ENCODE measurements at places on chromosomes 7 and 10.

DNA sequence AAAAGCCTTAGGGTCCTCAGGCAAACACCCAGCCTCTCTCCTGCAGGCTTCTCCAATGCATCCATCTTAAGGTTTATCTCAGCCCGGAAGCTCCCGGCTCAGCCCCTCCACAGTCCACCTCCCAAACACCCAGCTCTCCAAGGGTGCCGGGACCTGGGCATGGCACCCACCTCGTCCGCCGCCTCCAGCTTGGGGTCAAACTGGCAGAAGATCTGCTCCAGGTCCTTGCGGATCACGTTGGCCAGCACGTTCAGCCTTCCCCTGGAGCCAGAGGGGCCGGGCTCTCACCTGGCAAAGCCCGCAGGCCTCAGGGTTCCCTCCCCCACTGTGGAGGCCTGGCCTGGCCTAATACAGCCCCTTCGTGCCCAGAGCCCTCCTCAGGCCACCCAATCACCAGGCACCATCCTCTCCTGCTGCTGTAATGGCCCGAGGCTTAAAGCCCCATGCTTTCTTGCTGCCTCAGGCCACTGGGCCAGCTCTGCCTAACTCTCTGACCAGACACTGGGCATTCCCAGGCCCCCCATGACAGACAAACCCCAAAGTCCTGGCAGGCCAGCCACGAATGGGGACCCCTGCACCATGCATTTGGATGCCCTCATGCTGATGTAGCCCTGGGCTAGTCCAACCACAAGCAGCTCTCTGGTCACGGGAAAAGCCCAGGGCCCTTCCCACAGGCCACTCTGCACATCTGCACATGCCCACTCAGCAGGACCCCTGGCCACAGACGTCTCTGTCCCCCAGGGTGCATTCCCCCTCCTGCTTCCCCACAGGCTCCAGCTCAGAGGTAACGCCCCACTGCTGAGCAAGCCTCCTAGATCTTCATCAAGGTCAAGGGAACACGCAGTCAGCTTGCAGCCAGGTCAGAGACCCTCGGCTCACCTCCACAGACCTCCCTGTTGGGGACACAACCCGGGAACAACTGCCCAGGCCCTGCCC is 12.3 kb downstream of the OGDHL start:
- no peak for DNase-seq

GRCh38 chr7:152869041-152869676 is 109.6 kb downstream of the ACTR3B start:
- no peak for DNase-seq

- peak; percentile 27 for DNase-seq
Observed at GRCh38 chr10:124742413-124743190, 1.6 kb downstream of the FAM53B start.

- no peak for DNase-seq
Observed at GRCh38 chr7:98643236-98643985, 26.3 kb downstream of the NPTX2 start.

- DNase-seq = no peak
Observed at GRCh38 chr7:152006336-152006735, 19.1 kb upstream of the GALNT11 start.

GRCh38 chr10:77318739-77319138 is 318.9 kb downstream of the KCNMA1 start:
- no peak for DNase-seq

DNA sequence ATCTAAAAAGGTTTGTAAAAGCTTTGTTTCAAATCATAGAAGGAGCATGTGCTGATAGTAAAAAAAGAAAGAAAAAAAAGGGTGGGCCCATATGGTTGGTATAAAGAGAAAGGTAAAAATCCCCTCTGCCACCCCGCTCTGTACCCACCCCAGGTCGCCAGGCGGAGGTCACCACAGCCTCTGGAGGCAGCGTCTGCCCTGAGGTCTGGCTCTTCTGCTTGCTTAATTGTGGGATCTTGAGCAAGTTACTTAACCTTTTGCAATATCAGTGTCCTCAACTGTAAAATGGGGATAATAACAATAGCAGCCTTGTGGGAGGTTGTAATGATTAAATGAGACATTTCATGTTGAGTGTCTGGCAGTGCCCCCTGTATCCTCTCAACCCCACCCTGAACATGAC is 10.7 kb upstream of the PCBD1 start:
- no peak for DNase-seq

DNA sequence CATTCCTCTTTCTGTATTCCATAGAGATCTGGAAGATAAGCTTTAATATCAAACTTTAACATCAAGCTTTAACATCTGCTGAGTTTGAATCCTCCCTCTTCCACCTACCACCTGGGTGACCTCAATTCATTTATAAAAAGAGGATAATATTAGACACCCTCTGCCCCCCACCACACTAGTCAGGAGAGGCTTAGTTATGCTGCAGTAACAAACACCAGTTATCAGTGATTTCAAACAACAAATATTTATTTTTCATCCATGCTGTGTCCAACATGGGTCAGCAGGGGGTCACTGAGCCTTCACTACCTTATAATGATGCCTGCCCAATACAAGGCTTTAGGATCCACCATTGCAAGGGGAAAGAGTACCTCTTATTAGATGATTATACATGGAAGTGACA is 322.0 kb downstream of the RNLS start:
- DNase-seq = no peak

GRCh38 chr7:65746398-65746669 is 126.5 kb upstream of the VKORC1L1 start:
- DNase-seq = no peak

GRCh38 chr7:155597753-155598140 is 46.7 kb upstream of the RBM33 start:
- DNase-seq = no peak

- peak; percentile 21 for DNase-seq
Observed at GRCh38 chr10:21496343-21497176, 28.9 kb downstream of the SKIDA1 start.

DNA sequence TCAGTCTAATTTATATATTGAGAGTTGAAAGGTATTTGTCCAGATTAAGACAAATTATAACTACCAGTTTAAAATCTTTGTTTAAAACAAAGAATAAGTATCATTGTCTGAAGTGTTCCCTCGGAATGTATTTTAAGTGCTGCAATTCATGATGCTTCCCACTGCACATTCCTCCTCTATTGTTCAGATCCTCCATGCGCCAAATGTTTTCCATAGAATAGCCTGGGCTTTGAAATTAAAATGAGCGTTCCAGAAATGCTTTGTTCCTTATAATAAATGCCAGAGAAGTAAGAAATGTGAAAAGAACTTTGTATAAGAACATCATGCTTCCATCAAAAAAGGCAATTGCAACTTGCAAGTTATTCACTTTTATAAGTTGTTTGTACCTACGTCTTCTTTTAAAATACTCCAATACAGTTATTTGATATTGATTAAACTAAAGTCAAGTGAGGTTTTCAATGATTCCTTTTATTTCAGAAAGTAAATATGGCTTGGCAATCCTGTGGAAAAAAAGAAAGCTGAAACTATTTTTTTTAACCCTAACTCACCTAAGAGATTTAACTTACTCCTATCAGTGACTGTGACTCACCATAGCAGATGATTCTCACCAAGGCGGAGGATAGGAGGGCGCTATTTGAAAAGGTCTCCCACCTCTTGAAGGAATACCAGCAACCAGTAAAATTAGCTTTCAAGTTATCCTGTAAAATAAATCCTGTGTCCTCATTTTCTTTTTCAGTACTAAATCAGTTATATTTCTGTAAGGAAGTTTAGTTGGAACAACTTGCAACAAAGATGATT is 85.8 kb downstream of the CTNNA3 start:
- DNase-seq = no peak

- no peak for DNase-seq
Observed at GRCh38 chr10:43594944-43595589, 11.2 kb upstream of the ZNF485 start.

GRCh38 chr7:106421181-106421762 is 136.5 kb upstream of the NAMPT start:
- peak; percentile 63 for DNase-seq

GRCh38 chr10:88792661-88793060 is 9.9 kb upstream of the LIPM start:
- peak; percentile 49 for DNase-seq

- DNase-seq = no peak
Observed at GRCh38 chr10:127013211-127013656, 108.0 kb downstream of the DOCK1 start.

DNA sequence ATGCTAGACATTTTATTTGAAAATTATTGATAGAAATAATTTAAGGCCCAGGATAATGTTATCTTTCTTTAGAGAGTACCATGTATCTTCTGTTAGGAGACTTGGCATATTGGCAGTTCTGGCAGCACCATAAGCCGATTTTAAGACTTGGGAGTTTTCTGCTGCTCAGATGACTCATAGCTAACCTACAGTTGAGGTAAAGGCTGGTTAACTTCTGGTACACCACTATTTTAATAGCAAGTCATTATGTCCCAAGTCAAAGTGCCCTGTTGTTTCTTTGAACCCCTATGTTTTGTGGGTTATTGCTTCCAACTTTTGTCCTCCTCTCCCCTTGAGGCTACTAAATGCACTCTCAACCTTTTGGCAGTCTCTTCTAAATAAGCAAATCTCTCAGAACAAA is 25.2 kb downstream of the ATRNL1 start:
- DNase-seq = no peak

- no peak for DNase-seq
Observed at GRCh38 chr7:88256906-88257305, 37.1 kb upstream of the SRI start.

GRCh38 chr7:5625938-5626337 is 155.5 kb downstream of the RNF216 start:
- no peak for DNase-seq

GRCh38 chr10:122474131-122474818 is 12.9 kb downstream of the HTRA1 start:
- DNase-seq = no peak

DNA sequence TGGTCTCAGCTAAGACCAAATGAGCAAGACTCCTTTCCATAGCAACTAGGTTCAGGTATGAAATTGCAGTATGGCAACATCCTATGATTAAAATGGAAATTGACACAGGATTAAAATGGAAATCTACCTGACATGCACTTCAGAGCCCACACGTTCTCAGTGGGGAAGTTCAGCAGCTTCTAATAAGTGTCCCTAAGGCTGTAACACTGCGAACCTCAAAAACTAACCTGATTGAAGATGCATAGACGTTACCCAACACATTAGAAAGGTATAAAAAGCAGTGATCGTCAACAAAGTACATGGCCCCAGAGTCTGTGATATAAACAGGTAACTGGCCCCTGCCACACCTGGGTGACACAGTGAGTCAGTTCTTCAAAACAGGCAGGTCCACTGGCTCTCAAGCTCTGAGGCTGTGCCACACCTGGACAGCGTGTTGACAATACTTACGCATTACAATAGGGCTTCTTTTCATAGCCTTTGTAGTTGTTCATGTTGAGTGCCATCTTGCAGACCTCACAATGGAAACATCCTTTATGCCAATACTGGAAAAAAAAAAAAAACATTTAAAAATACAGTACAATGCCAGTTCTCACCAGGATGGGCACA is 274.9 kb upstream of the NEBL start:
- no peak for DNase-seq

- DNase-seq = no peak
Observed at GRCh38 chr10:33109788-33110469, 151.9 kb upstream of the ITGB1 start.

GRCh38 chr7:134022286-134022911 is 104.7 kb upstream of the LRGUK start:
- DNase-seq = no peak

DNA sequence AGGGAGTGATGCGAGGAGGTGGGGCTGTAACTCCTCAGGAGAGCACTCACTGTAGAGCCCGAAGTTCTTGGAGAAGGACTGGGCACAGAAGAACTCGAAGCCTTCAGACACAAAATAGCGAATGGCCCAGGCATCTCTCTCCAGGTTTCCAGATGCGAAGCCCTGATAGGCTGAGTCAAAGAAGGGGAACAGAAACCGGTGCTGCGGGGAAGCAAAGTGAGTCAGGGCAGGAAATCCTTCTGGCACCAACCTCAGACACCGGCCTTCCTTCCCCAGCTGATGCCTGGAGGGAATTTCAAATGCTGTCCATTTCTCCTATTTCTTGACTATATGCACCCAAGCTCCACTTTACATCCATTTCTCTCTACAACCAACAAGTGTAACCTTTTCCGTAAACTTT is 26.8 kb downstream of the GOT1 start:
- no peak for DNase-seq

GRCh38 chr7:82156168-82156567 is 287.4 kb downstream of the CACNA2D1 start:
- no peak for DNase-seq

GRCh38 chr7:47180516-47180826 is 401.4 kb downstream of the TNS3 start:
- no peak for DNase-seq

GRCh38 chr7:77415476-77415822 is 700 bp downstream of the GSAP start:
- no peak for DNase-seq
